ENCODE measurements at places on chromosomes 5 and 9. TPM values are rescaled to one million over a fixed set of nuclear protein-coding genes. Genes with fewer than 3 reads are reported as not detected.

- DNase-seq = no peak
Measured at GRCh38 chr9:120698766-120699165, 15.5 kb downstream of the MEGF9 start.

Gene SPATA31C1
- not detected for total RNA-seq

DNA sequence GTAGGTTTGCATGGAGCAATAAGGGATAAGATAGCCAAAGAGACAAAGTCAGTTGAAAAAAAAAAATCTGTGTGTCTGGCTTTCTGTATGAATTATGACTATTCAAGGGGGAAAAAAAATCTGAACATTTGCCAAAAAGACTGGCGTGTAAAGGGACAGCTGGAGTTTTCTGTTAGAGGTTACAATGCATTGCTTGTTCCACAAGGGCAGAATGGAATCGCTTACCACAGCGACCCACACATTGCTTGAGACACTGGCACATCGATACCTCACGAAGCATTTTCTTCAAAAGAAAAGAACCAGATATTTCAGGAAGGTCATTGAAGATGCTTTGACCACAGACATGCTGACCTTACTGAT, 327.8 kb downstream of the TMEM167A start:
- no peak for DNase-seq

DNA sequence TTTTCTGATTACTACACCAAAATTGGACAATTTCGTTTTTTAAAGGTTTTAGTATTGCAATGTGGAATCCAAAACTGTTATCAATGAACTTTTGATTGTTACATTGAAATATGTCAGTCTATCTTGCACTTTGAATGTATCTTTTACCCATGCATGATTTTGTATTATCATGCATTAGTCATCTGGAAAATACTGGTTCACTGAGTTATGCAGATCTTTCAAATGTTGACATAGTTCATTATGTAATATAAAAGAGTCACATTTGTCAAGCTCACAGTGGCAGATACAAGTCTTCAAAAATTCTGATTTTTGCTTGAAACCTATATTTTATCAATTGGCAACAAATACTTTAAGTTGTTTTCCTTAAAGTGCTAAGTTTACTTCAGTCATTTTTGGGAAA, 85.2 kb downstream of the NR3C1 start:
- no peak for DNase-seq

- no peak for DNase-seq
Measured at GRCh38 chr5:154081246-154081645, 42.5 kb downstream of the MFAP3 start.

- no peak for DNase-seq
Measured at GRCh38 chr9:33177639-33178038, 10.5 kb upstream of the B4GALT1 start.

Gene ZNF454
- not detected for total RNA-seq

Gene SLCO6A1
- not detected for total RNA-seq

- DNase-seq = no peak
Measured at GRCh38 chr9:110180511-110181434, 27.2 kb downstream of the C9orf152 start.

GRCh38 chr9:120478208-120478607, 101.8 kb downstream of the CDK5RAP2 start:
- no peak for DNase-seq

Gene IL5
- total RNA-seq = 4.1 TPM

- DNase-seq = no peak
Measured at GRCh38 chr5:34045996-34046395, 3.0 kb upstream of the C1QTNF3 start.

Gene WNT8A
- not detected for total RNA-seq

DNA sequence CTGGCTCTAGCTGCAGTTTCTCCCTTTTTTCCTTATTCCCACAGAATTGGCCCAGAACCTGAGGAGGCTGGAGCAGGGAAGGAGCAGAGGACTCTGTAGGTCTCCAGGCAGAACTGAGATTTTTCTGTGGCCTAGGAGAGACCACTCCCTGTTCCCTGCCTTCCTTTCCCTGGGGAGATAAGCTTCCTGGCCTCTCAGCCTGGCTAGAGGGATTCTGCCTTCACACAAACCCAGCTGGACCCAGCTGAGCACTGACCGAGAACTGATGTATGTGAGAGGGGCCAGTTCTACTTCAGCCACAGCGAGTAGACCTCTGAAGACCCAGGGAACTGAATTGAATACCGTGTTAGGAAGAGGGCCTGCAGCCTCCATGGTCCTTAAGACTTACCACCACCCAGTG, 48.0 kb downstream of the RUSC2 start:
- no peak for DNase-seq

Gene DMGDH
- 1.3 TPM for total RNA-seq

Gene AQP3
- 20.2 TPM for total RNA-seq

DNA sequence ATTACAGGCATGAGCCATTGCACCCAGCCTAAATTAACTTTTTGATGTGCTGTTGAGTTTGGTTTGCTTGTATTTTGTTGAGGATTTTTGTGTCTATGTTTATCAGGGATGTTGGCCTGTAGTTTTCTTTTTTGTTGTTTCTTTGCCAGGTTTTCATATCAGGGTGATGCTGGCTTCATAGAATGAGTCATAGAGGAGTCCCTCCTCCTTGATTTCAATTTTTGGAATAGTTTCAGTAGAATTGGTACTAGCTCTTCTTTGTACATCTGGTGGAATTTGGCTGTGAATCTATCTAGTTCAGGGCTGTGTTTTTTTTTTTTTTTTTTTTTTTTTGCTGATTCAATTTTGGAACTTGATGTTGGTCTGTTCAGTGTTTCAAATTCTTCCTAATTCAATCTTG, 1164.3 kb upstream of the DMAC1 start:
- no peak for DNase-seq

Gene IGIP
- total RNA-seq = 2.3 TPM

Gene HAVCR1
- 0.40 TPM for total RNA-seq

- no peak for DNase-seq
Measured at GRCh38 chr5:114734238-114734637, 372.4 kb downstream of the KCNN2 start.

GRCh38 chr5:178241688-178242231, 9.2 kb upstream of the PHYKPL start:
- no peak for DNase-seq

- DNase-seq = no peak
Measured at GRCh38 chr5:92560698-92561401, 1020.2 kb downstream of the NR2F1-AS1 start.

DNA sequence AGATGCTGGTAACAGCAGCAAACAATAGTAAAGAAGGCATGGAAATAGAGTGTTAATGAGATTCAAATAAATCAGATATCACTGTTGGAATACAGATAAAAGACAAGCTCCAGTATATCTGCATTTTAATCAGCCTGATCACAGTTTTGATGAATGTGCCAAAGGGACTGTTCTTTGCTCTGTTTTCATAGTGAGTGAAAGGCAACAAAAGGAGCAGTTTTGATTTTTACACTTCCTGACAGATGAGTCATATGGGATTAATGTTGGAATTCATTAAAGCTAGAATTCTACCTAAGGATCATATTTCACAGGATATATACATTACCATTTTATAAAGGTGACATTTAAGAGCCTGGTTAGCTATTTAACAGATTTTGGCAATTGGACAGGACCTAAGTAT, 743.3 kb upstream of the PTPRD start:
- no peak for DNase-seq

Gene POLE3
- total RNA-seq = 45.0 TPM

DNA sequence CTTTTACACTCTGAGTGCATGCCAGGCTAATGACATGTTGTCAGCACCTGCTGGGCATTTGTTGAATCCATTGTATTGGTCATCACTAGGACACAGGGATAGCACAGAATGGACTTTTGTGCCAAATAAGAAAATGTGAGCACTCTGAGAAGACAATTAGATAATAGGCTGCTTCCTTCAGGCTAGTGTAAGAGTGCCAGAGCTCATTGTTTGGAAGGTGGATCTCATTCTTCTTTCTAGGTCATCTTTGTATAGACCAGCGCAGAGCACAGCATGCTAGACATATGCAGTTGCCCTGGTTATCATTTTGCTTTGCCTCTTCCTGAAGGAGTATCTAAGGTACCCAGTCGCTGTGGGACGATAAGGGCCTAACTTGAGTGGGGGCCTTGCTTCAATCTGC, 493.4 kb upstream of the COX7C start:
- DNase-seq = no peak

DNA sequence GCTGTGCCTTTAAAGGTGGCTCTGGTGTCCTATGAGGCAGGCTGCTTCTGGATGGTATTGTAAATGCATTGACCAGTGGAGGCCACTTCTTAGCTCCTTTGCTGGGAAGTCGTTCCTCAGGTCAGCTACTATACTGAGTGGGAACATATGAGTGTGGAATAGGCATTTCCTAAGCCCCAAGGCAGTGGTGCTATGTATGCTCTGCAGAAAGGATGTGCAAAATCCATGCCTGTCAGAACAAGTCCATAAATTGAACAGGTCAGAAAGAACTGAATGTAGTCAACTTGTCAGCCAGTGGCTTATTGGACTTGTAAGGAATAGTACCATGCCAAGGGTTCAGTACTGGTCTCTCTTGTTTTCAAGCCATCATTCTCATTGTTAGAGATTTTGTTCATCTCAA, 216.4 kb downstream of the CDH10 start:
- no peak for DNase-seq

DNA sequence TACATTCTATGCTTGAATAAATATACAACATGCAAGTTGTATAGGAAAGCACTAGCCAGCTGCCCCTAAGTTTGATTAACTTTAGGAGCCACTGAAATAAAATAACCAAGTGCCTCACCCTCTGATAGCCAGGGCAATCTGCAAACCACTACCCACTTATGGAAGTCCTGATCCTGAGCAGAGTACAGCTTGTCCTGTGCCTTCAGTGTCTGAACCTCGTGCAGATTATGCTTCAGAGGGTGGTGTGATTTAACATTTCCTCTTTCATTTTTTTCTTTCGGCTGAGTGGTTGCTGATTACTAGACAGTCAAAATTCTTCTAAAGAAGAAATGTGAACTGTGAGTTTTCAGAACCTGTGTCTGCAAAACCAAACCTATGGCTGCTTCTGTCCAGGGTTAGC, 327.7 kb downstream of the PIK3R1 start:
- DNase-seq = no peak
